ENCODE measurements at places on chromosomes 4 and X.

DNA sequence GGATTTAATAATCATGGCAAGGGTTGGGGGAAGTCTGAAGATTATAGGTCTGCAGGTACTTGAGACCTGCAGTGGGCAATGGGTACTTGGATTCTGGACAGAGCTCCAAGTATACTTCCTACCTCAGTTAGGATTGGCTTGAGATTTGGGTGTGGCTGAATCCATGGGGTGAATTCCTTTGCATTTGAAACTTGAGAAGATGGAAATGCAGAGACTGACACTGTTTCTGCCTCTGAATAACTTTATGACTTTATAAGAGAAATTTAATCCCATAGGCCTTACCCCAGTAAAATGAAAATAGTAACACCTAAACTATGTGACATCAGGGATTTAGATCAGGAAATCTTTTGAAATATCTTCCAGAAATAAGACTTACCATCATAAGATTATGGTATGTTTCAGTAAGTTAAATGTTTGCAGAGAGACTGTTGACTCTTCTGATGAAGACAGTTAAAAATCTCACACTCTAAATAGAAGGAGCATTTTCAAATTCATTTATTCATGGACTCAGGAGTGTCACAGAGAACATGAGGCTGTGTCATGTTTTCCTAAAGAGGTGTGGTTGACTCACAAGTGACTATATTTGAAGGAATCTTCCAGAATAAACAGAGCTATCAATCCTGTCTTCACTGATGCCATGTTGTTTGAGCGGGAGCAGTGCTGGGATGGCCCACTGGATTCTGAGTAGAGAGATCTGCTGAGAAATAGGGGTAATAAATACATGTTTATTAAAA lies 513.5 kb upstream of the NR3C2 start:
- DNase-seq: no peak

- no peak for DNase-seq
These were observed 45.9 kb downstream of the VEGFC start for GRCh38 chr4:176746846-176747245.

DNA sequence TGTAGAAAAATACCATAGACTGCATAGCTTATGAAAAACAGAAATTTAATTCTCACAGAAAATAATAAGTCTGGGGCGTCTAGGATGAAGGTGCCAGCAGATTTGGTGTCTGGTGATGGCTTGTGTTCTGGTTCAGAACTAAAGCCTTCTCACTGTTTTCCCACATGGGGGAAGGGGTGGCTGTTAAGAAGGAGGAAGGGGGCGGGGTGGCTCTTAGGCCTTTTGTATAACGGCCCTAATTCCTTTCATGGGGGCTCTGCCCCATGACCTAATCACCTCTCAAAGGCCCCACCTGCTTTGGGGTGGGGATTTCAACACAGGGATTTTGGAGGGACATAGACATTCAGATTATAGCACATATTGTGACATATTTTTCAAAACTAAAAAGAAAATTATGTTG lies 173.2 kb upstream of the TECRL start:
- DNase-seq: no peak

DNA sequence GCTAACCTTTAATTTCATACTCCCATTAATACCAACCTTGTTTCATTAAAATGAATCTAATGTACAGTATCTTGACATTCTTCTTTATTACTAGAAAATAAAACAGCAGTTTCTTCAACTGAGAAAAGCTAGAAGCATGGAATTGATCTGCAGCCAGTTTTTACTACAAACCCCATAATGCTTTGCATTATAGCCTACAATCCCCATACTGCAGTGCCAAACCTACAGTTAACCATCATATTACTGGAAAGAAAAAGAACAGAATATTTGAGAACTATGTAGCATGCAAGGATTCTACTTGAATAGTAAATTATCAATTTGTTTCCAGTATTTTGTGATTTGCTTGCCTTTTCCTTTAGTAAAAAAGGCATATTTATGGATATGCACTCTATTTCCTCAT lies 3.2 kb upstream of the IL1RAPL1 start:
- no peak for DNase-seq

GRCh38 chr4:185742766-185743165 lies 69.2 kb downstream of the SORBS2 start:
- DNase-seq: no peak

- DNase-seq: no peak
These were observed 29.5 kb downstream of the LRIT3 start for GRCh38 chr4:109877400-109877799.

DNA sequence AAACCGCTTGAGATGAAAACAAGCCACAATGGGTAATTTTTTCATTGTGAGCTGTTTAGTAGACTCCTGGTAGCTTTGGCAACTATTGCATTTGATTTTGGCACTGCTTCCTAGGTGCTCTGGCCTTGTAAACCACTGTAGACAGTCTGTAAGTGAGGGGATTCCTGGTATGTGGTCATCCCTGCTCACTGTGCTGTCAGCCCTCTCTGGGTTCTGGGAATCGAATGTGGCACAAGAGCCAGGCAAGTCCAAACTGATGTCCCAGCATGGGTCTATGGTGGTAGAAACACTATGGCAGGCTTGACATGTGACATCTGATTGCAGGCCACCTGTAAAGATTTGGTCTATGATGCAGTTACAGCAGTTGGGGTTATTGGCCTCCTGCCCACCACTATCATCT lies 2.5 kb downstream of the USP51 start:
- no peak for DNase-seq

DNA sequence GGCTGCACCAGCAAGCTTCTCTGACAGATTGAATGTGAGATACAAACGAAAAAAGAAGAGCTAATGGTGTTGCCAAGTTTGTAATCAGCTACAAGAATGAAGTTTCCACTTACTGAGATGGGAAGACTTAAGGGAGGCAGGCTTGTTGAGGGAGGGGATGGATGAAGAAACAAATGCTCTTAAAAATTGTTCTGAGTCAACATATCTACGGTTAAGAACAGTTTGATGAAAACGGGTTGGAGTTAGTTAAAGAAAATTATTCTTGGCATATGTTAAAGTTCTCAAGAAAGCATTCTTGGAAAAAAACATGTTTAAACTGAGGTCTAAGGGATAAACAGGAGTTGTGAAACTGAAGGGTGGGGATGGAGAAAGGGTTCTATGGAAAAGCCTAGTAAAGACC lies 816.3 kb upstream of the HS3ST1 start:
- DNase-seq: no peak

- no peak for DNase-seq
These were observed 302.4 kb upstream of the PRPS2 start for GRCh38 chrX:12488771-12489170.

DNA sequence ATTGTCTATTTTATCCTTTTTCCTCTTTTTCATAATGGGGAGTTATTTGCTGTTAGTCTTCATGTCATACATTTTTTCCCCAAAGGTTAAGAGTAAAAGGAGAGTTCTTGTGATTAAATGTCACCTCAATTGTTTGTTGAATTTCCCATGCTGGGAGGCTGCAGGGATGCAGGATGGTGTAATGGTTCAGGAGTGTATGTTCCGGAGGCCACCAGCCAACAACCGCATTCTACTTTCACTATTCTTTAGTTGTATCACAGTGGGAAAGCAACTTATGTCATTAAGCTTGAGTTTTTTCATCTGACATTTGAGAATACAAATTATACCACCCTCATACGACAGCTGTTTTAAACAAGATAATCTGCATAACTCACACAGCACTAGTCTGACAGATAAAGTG lies 15.4 kb downstream of the AFP start:
- no peak for DNase-seq

- DNase-seq: no peak
These were observed 276.0 kb upstream of the TET2 start for GRCh38 chr4:104870495-104871233.

GRCh38 chr4:125070861-125071260 lies 243.9 kb upstream of the FAT4 start:
- no peak for DNase-seq

- DNase-seq: no peak
These were observed 45.5 kb downstream of the CLNK start for GRCh38 chr4:10639100-10639499.

DNA sequence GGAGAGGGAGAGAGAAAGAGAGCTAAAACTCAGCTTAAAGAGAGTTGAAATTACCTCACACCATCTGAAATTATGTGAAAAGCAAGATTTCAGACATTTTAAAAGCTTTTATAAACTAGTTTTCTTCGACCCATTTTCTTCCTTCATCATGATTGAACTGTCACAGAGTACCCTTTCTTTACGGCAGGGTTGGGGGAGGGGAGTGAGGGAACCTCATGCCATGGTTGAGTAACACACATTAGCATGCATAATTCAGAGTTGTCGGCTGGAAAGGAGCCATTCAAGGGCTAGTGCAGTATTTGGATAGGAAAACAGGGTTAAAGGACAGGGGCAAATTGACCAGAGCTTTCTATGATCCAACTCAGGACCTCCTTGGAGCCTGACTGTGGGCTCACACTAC lies 46.2 kb downstream of the PCDH19 start:
- DNase-seq: no peak

- no peak for DNase-seq
These were observed 5.7 kb upstream of the ZNF330 start for GRCh38 chr4:141215030-141215429.

DNA sequence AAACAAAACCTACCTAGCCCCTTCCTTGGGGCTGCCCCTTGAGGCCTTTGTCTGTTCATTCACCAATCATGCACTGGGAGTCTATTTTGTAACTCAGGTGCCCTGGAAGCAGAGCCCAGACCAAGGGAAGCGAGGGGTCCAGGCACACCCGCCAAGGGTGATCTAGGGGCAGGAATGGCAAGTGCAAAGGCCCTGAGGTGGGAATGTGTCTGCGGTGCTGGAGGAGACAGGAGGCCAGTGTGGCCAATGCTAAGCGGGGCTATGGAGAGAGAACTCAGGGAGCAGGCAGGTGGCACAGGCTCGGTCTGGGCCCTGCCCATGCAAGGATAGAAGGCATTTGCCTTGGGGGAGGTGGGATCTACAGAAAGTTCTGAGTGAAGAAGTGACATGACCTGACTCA lies 3.5 kb upstream of the SH3BP2 start:
- no peak for DNase-seq

- DNase-seq: no peak
These were observed 169.9 kb downstream of the DCK start for GRCh38 chr4:71163317-71163716.

- no peak for DNase-seq
These were observed 125.7 kb downstream of the CAMK2D start for GRCh38 chr4:113635739-113636437.

DNA sequence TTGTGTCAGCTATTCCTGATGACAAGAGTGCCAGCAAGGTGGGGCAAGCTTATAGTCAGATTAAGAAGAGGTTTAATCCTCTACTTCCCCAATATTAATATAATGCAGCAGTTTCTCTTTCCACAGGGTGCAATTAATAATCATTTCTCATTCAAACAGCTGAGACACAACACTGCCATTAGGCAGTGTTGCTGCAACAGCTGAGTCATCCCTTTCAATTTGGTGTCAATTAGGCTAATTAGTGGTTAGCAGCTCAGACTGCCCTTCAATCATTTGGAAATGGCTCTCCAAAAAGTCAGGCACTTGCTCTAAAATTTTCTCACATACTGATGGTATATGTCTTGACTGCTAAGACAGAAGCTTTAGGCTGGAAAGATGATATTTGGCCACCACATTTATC lies 265.7 kb upstream of the FAM241A start:
- no peak for DNase-seq

- DNase-seq: no peak
These were observed 43.9 kb upstream of the FAM9A start for GRCh38 chrX:8845060-8845459.

GRCh38 chrX:66756717-66757116 lies 117.8 kb upstream of the EDA2R start:
- peak; percentile 1 for DNase-seq

- DNase-seq: no peak
These were observed 29.3 kb downstream of the FAM114A1 start for GRCh38 chr4:38896940-38897339.

DNA sequence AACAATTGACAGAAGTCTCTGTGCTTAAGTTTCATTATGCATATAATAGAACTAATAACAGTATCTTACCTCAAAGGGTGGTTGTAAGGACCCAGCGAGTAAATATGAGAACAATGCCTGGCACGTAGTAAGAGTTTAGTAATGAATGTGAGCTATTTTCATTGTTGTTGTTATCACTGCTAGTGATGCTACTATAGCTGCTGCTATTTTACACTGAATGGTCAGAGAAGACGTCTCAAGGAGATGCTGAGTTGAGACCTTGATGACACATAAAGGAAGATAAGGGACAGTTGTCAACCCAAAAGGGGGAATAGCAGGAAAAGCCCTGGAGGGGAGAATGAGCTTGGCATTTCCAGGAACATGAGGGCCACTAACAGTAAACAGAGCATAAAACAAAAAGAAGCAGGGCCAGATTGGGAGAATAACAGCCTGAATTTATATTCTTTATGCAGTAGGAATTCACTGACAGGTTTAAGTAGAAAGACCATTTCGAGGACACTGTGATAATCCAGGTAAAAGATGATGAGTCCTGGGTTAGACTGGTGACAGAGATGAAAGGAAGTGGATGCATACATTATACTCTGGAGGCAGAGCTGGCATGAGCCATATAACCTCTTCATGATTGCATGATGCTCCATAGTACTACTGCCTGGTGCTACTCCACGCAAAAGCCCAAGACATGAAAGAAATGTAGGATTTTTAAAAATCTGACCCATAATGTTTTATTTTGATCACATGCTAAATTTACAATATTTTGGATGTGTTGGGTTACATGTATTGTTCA lies 23.1 kb downstream of the ATP8A1 start:
- DNase-seq: peak; percentile 50

DNA sequence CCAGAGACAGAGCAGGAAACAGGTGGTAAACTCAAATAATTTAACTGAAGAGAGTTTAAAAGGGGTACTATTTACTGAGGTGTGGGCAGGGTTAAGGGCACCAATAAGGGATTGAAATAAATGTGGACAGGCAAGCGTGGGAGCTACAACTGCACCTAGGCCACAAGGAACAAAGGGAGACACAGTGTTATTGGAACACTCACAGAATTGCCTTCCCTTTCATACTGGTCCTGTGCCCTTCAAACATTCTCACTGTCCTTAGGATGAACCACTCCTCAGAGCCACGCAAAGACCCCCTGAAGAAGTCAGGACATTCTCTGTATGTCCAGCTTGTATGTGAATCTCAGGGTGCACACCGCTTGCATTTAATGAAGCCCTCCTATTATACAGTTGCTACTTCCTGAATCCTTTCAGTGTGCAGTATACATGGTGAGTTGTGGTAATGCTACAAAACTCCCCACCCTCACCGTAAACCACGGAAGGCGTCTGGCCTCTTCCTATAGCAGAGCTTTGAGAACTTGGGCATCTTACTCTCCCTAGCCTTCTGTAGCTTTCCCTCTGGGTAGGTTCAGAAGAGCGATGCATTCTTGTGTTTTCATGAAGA lies 9.6 kb upstream of the MRPL1 start:
- peak; percentile 77 for DNase-seq

DNA sequence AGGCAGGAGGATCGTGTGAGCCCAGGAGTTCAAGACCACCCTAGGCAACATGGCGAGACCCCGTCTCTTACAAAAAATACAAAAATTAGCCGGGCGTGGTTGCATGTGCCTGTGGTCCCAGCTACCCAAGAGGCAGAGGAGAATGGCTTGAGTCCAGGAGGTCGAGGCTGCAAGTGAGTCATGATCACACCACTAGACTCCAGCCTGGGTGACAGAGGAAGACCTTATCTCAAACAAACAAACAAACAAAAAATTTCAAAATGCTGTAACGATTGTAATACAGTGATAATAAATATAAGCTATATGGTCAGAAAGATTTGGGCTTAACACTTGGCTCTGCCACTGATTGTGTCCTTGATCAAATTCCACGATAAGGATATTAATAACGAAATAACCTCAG lies 24.2 kb downstream of the SLC25A4 start:
- no peak for DNase-seq
